NCI-H1436 (cell line): ENCODE measurements at places on chromosomes 3 and 15.
A peak's percentile ranks its signal among the peaks of the same experiment; 100 is the strongest.

DNA sequence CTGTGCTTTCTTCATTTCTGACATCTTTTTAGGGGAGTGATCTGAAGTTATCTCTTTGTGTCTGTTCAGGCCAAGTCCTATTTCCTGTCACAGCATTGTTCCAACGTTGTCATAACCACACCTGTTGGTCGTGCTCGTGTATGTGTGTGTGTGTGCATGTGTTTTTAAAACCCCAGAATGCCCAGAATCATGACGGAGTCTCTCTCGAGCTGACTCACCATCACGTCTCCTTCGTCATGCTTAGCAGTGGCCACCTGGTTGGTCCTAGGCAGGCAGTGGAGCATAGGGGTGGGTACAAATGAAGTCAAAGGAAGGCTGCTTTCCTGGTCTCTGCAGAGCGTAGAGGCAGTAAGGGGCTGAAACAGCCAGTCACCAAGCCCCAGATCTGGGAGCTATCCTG is 126.8 kb upstream of the ABHD17C start:
- no peak for DNase-seq

DNA sequence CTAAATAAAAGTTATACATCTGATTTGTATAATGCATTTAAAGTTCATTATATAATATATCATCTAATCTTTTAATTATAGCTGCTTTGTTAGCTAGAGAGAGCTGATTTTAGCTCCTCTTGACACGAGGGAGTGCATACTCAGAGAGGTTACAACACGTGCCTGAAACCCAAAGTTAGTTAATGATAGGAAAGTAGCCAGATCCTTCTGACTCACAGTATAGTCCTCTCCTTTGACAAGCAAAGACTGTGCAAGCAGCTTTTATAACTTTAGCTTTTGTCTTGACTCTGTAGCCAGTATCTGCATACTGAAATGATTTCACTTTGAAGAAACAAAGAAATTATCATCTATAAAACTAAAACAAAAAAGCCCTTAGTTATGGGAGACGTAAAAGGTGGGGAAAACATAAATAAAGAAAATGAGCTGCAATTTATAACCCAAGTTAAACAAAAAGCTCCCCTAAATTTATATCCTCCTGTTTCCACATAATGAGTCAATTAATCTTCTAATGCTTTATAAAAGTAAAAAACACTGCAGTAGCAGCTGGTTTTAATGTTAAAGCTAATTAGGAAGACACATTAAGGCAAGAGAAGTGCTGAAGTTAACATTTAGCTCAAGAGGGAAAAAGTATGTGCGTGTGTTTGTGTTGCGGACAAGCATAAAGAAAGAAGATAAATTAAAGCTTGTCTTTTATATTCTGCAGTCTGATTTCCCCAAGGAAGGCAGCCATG is 13.1 kb downstream of the GABRR3 start:
- no peak for DNase-seq

- DNase-seq, result peak; percentile 88
These were observed 21.2 kb downstream of the GCSAM start for GRCh38 chr3:112111785-112112402.

GRCh38 chr15:91348752-91349500 is 248.9 kb downstream of the SV2B start:
- DNase-seq, result no peak
